Activated T-cell treated with anti-CD3 and anti-CD28 coated beads for 48 hours (primary cell): ENCODE measurements at places on chromosomes 5 and 9.

- DNase-seq, result peak; percentile 1
These were observed 245.4 kb downstream of the MPDZ start for GRCh38 chr9:13033959-13034693.

DNA sequence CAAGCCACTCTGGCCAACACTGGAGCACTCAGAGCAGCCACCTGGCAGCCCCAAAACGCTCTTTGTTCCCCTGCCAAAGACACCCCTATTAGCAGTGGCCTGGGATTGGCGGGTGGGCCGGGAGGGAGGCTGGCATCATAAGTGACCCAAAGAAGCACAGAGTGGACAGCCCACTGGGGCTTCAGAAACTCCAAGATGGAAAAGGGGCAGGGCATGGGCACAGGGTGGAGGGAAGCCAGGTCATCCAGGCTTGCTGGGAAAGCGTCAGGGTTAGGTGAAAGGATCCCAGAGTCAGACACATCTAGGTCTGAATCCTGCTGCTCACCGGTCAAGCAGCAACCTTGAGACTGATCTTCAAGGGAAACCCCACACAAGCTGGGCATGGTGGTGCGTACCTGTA, 14.8 kb downstream of the EEIG1 start:
- no peak for DNase-seq

GRCh38 chr5:5315068-5315980, 107.2 kb upstream of the ICE1 start:
- no peak for DNase-seq

DNA sequence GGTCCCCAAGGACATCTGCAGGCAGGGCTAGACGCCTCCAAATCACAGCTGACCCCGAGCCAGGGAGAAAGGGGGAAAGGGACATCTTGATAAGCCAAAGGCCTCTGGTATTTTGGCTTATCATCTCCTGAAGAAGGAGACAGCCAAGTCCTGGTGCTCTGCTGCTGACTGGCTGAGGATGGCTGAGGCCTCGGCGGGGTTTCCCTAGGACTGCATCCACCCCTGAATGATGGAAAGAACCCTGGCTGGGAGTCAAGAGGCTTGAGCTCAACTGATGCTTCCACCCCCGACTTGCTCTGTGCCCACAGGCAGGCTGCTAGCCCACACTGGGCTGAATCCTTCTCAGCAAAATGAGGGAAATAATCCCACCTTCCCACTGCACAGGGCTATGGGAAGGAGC, 30.9 kb upstream of the HRH2 start:
- DNase-seq, result no peak

- DNase-seq, result no peak
These were observed 24.6 kb upstream of the NANS start for GRCh38 chr9:98031935-98032334.

DNA sequence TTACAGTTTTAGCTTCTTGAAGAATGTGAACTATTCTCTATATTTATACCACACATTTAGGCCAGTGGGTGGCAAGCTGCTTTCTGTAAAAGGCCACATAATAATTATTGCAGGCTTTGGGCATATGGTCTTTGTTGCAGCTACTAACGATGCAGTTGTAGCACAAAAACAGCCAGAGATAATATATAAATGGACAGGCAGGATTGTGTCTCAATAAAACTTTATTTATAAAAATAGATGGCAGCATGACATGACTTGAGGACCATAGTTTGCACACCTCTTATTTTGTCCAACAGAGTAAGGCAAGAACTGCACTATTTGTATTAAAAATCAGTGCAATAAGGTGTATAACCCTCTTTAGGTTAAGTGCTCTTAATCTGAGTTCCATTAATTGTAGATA, 415.0 kb downstream of the ANXA1 start:
- no peak for DNase-seq

- DNase-seq, result no peak
These were observed 572.9 kb downstream of the ACTL7B start for GRCh38 chr9:108282872-108283271.

DNA sequence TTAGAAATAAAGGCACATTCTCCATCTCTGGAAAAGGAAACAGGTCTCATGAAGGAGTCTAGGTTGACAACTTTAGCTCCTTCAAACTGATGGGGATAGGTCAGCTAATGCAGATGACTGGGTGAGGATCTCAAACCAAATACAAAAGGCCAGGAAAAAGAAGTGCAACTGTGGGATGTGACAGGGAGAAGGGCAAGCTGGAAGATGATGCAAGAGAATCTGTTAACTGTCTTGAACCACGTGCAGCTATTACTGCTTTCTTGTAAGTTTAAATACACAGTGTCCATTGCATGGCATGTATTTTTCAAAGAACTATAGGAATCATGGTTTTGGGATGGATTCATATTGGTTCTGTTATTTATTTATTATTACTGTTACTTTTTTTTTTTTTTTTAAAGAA, 331.8 kb downstream of the NDUFS4 start:
- no peak for DNase-seq

DNA sequence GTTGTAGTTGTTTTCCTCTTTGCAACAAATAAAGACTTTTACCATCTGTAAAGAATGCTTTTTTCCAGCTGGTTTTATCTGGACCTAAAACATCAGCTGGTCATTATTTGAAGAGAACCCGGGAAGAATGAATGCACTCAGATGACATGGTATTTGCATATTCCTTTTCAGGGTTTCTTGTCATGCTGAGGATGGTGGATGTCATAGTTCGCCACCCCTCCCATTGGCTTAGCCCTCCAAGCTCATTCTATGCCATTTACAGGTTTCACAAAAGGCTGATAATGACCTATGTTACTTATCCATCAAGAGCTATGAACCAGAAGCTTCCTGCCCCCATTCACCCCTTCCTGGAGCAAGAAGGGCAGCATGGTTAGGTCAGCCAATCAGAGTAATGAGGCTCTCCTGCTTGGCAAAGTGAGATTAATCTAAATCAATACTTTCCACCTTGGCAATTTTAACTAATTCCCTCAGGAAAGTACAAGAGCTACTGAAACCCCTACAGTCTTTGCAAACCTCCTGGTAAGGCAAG, 440.5 kb upstream of the TLE4 start:
- no peak for DNase-seq

GRCh38 chr5:154517181-154517580, 39.2 kb upstream of the HAND1 start:
- no peak for DNase-seq

DNA sequence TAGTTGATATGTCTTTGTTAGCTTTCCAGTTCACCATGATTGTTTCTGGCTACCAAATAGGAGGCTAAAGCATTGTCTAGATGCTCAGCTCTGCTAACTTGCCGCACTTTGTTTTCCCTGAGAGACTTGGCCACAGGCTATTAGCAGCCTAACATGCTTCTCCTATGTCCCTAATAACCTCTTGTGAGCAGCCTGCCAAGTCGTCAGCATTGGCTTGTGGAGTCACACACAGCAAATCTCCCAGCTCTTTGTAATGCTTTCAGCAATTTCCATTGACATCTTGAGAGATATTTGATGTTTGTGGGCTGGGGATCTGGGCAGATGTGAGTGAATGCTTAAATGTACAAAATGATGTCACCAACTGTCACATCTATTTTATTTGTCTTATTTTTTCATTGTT, 346.9 kb downstream of the KDM4C start:
- DNase-seq, result no peak

GRCh38 chr9:36713515-36714490, 141.1 kb downstream of the MELK start:
- no peak for DNase-seq

DNA sequence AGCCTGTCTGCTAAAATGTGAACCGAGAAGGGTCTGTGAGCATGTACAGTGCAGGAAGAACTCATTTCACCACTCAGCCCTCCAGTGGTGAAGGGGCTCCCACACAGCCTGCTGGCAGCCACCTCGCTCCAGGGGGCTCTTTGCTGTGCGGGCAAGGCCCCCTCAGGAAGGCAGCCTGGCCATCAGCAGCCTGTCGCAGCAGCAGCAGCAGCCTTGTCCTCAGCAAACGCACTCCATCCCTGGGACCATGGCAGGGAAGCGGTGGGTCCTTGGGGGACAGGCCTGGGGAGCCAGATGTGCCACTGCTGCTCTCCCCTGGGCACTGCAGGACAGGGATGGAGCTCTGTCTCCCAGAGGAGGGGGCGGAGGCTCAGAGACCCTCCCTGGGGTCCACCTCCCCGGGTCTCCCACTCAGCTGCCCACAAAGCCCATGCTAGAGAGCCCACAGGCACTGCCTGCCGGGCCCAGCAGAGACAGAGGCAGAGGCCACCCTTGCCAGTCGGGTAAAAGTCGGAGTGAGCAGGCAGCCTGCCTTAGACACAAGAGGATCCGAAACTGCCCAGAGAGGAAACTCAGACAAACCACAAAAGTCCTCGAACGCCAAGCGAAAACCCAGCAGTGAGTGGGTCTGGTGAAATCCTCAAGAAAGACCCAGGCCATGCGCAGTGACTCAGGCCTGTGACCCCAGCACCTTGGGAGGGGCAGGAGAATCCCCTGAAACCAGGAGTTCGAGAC, 8.0 kb downstream of the BRD3 start:
- no peak for DNase-seq

DNA sequence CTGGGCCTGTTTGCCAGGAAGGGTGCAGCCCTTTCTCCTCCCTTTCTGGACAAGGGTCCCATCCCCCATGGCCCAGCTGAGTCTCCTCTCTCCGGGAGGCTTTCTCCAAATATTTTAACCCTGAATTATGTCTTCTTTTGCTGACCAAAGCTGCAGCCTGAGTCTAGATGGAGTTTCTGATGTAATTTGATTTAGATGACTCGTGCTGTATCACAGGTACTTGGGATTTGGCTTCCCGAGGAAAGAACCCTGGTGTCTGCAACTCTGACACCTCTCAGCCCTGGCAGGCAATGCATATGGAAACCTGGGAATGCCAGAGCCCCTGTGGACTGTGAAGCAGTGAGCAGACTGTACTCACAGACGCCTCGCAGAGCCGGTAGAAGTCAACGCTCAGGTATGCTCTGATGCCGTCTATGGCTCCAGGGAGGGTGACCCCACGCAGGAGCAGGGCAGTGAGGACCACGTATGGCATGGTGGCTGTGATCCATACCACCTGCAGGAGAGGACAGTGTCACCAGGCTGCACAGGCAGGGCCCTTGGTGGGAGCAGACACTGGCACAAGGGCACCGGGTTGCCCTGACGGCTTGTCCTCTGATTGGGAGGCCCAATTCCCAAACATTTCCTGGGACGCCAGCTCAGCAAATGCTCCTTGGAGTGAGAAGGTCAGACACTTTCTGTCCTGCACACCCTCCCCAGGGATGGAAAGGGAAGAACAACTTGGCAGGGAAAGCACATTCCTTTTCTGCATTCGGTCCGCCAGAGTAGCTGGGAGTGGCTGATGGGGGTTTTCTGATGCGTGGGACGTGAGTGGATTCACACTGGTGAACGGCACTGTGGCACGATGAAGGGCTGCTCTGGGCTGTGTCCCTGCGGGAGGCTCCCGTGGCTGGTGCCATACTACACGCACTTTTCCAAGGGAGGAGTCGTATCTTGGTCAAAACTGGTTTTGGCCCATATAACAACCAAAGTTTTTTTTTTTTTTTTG, 24.7 kb downstream of the SLC6A3 start:
- DNase-seq, result no peak

- DNase-seq, result peak; percentile 30
These were observed 79.0 kb downstream of the GLDC start for GRCh38 chr9:6566409-6567139.

DNA sequence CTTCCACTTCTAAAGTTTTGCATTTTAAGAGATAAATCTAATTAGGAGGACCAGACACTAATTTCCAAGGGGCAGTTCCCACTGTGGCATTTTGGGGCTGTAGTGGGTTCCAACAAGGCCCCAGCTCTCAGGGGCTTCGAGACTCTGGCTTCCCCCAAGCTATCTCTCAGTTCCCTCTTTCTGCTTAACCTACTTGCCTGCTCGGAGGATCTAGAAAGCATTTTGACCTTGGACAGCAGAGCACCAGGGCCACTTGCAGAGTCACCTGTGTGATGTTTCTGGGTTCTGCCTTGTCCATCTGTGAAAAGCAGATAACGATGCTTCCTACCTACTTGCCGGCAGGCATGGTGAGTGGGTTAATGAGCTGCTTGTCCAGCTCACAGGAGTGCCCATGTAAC, 175.4 kb downstream of the MED10 start:
- no peak for DNase-seq

- no peak for DNase-seq
These were observed 112.7 kb downstream of the RORB start for GRCh38 chr9:74609671-74610405.

DNA sequence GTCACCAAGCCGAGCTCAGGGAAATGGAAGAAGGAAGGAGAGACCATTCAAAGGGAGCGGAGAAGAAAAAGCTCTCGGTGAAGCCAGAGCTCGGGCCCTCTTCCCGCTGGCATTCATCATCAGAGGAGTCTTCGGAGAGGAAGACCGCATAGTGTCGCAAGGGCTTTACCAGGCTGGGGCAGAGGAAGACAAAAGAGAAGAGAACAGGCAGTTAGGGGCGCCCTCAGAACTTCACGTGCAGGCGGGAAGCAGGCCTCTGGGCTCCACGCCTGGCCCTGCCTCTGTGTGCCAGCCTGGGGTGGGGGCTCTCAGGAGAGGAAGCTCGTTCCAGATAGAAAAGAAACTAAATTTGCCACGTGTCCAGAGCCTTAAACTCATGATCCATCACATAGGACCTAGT, 31.7 kb downstream of the CRB2 start:
- no peak for DNase-seq

GRCh38 chr5:135584918-135585317, 6.1 kb upstream of the CXCL14 start:
- DNase-seq, result no peak

DNA sequence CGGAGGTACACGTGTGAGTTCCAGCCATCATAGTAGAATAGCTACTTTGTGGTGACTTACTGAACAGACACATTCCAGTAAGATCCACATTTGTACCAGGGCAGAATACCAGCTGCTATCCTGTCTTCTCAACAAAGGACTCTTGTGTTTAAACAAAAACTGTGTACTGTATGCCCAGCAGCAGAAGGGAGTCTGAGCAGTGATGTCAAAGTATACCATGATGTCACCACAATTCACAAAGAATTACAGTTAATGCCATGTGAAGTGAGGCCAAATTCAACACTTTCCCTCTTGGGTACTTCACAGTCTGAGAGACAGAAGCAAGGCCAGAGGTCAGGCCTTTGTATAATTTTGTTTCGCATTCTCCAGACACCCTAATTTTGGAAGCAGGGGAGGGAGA, 137.0 kb downstream of the ADAMTSL1 start:
- no peak for DNase-seq

DNA sequence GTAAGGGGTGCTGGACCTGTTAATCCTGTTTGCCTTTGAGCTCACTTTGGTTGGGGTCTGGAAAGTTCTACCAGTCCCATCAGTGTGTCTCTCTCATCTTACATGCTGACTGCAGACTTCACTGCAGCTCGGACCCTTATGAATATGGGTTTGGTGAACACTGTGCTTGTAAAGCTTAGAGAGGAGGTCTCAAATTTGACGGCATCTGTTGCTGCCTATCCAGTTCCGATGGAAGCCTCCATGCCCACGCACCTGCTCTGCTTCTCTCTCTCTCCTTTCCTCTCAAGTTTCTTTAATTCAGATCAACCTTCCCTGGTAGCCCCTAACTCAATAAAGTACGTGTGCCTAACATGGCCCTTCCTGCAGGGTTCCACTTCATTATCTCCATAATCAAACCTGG, 217.9 kb downstream of the HSPA4 start:
- no peak for DNase-seq

- no peak for DNase-seq
These were observed 122.3 kb upstream of the POC5 start for GRCh38 chr5:75839547-75839946.

- no peak for DNase-seq
These were observed 11.1 kb downstream of the GAPVD1 start for GRCh38 chr9:125272697-125273096.

GRCh38 chr5:172833686-172834414, at the start of gene ERGIC1:
ERGIC1 (plus strand) TSS chr5:172834251; CDS start chr5:172834414, 163 bp downstream.
- peak; percentile 73 for DNase-seq
